ENCODE measurements at places on chromosomes 6 and 20. TPM values are rescaled to one million over a fixed set of nuclear protein-coding genes. Genes with fewer than 3 reads are reported as not detected.

The HCK gene
- 20.1 TPM for total RNA-seq

The RAB44 gene
- total RNA-seq, result 0.05 TPM

The FNDC1 gene
- not detected for total RNA-seq

The CD24 gene
- 17.6 TPM for total RNA-seq

The ELOVL5 gene
- total RNA-seq, result 196 TPM

The GRM1 gene
- total RNA-seq, result not detected

The HLA-DQA2 gene
- total RNA-seq, result 24.2 TPM

The AGER gene
- 15.4 TPM for total RNA-seq

Data from GM12878 (cell line).